Fibroblast of skin of right quadriceps (primary cell): ENCODE measurements at places on chromosomes 7 and 10.

GRCh38 chr10:43712821-43713584 is 64.3 kb upstream of the ZNF32 start:
- DNase-seq: no peak

DNA sequence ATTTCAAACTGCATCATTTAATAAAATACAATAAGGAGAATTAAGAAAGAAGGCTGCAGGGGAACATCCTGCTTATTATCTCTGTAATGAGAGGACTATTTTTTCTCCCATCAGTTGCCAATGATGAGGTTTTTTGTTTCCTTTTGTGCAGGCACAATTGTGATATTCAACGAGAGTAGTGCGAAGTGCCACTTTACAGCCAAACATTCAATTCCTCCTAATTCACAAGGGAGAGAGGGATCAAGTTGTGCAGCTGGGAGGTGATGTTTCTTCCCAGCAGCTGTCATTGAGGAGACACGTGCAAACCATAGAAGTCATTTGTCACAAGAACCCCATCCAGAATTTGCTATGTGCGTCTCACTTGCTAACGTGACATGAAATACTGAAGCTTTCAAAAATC is 81.6 kb upstream of the ICA1 start:
- DNase-seq: no peak

DNA sequence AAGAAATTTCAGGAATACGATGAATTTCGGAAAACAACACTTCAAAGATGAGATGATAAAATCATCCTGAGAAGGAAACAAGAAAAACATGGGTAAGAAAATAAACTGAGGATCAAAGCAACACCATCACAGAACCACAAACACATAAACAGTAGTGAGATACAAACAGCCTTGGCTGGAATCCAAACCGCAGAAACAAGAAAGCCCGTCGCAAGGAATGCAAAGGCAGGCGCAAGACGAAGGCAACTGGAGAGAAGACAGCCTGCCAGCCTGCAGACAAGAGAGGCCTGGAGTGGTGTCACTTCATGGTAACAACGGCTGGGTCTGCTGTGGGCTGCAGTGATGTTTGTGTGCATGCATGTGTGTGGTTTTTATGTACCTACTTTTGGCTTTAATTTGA is 61.8 kb upstream of the DRGX start:
- DNase-seq: peak; percentile 29

DNA sequence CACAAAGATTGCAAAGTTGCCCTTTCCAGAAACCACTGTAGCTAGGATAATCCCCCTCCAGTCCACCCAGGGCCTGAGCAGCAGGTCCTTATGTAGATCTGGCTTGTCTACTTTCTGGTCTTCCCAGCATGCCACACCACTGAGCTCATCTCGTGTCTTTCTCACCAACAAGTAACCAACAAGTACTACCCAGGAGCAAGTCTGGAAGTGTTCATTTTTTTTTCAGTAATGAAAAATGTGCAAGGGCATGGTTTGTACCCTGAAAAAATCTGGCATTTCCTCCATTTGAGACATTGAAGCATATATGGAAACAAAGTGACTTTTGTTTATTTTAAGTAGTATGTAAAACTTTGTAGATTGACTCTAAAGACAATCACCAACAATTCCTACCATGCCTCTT is 120.8 kb downstream of the INHBA start:
- no peak for DNase-seq

- no peak for DNase-seq
Observed at GRCh38 chr10:50469778-50470193, 154.0 kb downstream of the SGMS1 start.

DNA sequence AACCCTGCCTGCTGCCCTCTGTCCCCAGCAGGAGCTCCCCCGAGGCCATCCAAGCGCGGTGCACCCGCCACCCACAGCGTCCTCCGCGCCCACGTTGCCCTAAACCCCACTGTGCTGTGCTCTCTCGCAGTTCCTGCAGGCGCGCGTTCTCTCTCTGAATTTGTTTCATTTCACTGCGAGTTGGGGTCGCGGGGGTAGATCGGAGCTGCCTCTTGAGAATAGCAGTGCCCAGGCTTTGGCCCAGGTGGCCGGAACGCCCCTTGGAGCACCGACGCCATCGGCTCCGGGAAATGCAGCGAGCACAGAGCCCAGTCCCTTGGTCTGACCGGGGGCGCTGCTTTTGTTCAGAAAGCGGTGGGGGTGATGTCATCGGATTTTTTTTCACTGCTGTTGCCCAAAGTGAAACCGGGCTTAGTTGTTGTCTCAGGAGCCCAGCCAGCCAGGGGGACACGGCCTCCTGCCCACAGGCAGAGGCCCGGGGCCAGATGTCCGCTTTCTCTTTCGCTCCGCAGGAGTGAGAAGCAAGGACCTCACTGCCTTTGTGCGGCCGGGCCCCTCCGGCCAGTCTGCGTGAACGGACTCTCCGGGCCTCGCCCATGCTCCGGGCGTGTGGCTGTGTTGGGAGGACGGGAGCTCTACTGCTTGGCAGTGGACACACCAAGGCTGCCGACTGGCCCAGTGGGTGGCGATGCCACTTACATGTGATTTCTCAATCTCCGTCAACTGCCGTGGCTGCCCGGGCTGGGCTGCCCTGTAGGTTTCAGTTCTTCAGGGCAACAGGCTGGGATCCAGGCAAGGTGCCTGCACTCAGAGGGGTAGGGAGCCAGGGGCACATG is 43.1 kb downstream of the FOXK1 start:
- DNase-seq: peak; percentile 73

GRCh38 chr7:98075801-98076200 is 30.9 kb upstream of the LMTK2 start:
- no peak for DNase-seq

DNA sequence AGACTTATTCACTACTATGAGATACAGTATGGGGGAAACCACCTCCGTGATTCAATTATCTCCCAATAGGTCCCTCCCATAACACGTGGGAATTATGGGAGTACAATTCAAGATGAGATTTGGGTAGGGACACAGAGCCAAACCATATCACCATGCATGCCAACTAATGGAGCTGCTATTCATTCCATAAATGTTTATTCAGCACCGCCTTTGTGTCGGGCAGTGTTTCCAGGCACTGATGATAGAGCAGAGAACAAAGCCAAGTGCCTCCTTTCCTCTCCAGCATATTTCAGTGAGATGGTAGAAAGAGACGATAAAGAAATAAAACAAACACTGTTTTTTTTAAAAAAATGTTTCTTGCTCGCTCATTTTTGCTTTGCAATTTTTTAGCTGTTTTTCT is 295.9 kb upstream of the FOXK1 start:
- DNase-seq: no peak

DNA sequence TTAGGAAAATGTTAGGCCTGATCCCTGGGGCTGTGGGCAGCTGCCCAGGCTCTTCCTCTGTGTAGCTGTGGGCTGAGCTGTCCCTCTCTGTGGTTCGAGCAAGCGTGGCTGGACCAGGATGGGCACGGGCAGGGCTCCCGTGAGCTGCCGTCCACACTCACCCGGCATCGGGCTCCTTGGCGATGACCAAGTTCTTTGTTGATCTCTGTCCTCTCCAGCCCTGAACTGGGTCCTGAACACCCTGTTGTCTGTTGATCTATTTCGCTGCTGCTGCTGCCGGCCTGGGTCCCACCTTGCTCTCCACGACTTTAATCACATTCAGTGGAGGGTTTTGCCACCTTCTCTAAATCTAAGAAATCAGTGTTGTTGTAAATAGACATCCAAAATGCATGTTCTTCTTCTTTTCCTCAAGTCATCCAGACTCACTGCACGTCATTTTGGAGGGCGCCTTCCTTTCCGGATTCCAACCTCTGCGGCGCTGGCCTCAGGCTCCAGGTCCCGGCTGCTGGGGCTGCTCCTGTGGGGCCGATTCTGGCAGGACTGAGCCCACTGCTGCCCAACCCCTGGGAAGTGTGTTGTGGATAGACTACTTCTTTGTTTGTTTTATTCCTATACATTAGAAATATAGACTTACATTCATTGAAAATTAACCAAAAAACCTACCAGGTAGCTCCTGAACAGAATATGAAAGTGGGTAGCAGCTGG is 100.6 kb downstream of the DYNC2I1 start:
- no peak for DNase-seq

DNA sequence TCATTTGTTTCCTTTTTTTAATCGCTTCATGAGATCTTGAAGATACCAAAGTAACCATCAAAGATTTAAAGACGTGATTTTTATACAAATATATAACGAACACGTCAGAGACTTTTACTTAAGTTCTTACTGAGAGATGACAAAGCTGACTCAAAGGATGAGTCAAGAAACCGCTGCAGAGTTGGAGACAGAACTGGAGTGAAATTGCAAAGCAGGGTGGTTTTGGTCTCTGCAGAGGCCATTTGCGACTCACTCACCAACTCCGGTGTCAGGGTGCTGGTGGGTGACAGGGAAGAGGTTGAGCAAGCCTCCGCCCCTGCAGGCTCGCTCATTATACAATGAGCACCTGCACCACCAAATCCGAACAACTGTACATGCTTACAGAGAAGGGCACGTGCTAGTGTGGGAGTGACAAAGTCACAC is 75.2 kb downstream of the DNAJB6 start:
- DNase-seq: peak; percentile 87

DNA sequence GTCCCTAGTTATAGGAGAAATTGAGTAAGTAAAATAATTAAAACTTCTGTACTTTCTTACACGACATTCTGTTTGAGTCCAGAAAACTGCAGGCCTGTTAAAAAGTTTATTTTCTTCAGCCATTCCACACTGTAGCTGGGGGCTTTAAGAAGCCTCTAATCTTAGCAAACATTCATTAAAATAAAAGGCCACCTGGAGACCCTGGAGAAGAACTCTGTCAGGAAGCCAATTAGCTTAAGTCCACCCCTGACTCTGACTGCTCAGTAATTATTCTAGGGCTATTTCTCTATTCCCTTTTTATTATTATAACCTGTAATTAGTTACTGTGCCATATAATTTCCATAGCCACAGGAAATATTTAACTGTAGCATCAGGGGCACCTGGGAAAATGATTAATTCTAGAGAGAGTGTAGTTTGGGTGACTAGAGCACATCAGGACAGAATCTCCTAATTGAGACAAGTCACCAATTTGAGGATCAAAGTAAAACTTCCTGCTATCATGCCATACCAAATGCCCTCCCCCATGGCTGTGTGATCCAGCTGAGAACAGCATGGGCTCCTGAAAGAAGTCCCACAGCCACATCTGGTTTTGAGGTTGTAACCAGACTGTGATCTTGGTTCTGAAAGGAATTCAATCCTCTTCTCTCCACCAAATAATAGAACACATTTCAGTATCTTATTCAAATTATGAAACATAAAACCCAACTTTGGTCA is 1302.3 kb downstream of the XPNPEP1 start:
- DNase-seq: no peak

DNA sequence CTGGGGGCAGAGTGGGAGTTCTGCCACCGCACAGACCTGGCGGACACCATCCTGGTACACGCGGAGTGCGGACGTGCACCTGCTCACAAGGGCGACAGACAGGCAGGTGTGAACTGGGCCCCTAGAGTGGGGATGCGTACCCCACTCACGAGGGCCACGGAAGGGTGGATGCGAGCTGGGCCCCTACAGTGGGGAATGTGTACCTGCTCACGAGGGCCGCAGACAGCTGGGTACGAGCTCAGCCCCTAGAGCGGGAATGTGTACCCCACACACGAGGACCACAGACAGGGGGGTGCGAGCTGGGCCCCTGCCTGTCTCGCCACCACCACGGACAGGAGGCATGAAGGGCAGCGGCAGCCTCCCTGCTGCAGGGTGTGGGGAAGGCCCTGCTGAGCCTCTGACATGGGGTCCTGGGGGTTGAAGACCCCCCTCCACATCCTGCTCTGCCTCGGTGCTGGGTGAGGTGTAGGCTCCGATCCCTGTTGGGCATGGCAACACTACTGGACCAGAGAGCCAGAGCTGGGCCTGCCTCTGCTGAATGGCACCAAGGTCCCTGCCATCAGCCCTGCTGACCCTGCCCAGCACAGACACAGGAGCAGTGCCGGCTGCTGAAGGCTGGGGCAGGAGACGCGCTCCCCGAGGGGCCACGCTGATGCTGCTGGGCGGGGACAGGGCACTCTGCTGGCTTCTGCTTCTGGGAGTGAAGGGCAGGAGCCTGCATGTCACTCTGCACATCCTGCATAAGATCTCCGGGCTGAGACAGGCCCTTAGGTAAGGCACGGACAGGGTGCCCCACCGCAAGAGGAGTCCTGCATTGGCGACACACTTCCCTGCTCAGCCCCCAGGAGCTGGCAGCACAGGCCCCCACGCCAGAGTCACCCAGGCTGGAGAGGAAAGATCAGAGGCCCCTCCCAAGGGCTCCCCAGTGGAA is 259.2 kb downstream of the MAD1L1 start:
- DNase-seq: no peak

DNA sequence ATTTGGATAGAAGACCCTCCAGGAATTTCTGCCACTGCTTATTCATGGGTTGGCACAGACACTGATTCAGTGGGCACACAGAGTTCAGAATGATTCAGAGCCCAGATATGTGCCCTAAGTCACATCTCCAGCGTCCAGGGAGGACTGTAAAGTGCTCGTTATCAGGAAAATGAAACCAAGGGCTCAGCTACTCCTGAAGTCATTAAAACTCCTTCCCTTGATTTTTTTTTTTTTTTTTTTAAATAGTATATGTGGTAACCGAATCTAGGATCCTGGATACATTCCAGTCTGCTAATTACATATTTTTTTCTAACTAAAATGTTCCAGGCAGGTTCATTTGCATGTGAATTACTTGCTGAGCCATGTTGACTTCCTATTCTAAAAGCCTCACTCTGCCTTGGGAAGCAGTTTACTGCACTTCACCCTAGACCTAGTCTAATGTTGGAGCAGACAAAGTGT is 34.7 kb downstream of the MET start:
- peak; percentile 40 for DNase-seq

- DNase-seq: no peak
Observed at GRCh38 chr7:48992816-48993215, 68.5 kb downstream of the CDC14C start.

DNA sequence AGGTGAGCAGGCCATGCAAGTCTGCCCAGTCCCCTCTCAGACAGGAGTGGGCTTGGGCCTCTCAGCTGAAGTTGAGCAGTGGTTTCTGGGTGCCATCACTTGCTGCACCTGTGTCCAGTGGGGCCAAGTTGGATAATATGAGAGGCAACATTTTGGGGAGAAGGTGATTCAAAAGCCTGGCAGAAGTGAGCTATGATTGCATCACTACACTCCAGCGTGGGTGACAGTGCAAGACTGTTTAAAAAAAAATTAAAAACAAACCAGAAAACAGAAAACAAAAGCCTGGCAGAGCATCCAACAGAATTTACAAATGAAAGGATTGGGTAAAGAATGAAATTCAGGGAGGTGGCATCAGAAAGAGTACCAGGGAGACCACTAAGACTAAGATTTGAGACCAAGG is 121.5 kb upstream of the LAMB4 start:
- DNase-seq: no peak

- no peak for DNase-seq
Observed at GRCh38 chr7:120856198-120856597, 1.7 kb downstream of the TSPAN12 start.

GRCh38 chr10:104336821-104337467 is 1.3 kb downstream of the ITPRIP start:
- DNase-seq: peak; percentile 75

GRCh38 chr7:18895456-18895855 is 222.0 kb downstream of the TWIST1 start:
- DNase-seq: peak; percentile 82

DNA sequence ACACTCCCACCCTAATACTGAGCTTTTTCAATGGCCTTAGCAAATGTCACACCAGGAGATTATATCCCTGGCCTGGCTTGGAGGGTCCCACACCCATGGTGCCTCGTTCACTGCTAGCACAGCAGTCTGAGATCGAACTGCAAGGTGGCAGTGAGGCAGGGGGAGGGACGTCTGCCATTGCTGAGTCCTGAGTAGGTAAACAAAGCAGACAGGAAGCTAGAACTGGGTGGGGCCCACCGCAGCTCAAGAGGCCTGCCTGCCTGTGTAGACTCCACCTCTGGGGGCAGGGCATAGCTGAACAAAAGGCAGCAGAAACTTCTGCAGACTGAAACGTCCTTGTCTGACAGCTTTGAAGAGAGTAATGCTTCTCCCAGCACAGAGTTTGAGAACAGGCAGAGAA is 338.9 kb upstream of the MBL2 start:
- no peak for DNase-seq
